NCI-H2081 (cell line): ENCODE measurements at places on chromosomes 13 and 19.
A peak's percentile ranks its signal among the peaks of the same experiment; 100 is the strongest.

DNA sequence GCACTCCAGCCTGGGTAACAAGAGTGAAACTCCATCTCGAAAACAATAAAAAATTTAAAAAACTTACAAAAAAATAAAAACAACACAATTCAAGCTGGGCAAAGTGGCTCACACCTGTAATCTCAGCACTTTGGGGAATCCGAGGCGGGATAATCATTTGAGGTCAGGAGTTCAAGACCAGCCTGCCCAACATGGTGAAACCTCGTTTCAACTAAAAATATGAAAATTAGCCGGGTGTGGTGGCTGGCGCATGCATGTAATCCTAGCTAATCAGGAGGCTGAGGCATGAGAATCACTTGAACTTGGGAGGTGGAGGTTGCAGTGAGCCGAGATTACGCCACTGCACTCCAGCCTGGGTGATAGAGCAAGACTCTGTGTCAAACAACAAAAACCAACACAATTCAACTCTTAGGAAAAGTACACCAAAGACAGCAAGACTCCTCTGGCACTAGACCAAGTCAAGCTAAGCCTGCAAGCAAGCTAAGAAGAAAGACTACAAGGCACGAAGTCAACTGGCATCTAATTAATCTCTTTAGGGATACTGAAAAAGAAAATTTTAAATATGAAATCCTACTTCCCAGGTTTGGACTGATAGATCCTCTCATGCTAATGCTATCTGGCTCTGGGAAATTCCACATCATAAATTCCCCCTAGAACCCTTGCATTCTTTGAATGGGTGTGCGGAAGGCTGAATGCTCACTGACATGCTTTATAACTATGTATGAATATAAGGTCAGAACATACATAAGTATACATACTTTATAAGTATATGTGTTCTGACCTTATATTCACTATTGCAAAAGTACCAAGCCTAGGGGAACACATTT is 7.9 kb downstream of the PBX4 start:
- no peak for DNase-seq

DNA sequence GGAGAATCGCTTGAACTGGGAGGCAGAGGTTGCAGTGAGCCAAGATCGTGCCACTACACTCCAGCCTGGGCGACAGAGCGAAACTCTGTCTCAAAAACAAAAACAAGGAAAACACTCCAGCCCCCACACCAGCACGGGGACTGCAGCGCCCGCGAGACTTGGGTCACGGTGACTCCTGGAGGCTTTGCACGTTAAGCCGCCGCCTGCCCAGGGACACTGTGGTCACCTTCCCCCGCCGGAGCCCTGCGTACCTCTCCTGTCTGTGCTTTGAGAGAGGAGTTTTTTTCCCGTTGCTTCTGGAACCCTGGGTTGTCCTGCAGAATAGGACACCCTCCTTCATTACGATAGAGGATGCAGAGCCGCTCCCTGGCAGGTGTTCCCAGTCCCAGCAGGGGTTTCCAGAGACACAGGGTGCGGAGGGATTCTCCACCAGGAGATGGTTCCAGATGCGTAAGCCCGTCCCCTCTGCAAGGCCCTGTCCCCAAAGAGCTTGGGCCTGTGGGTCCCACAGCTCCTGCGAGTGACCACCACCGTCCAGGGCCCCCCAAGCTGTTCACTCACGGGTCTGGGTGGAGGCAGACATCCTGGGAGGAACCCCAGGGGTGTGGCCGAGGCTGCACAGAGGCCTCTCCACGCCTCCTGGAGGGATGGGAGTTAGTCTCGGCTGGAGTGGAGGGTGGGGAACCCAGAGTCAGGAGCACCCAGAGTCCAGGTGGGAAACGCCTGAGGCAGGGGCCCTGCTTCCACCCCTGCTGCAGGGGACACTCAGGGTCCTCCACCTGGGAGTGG is 42.8 kb upstream of the NDUFS7 start:
- DNase-seq: no peak

GRCh38 chr19:43438291-43439031 is 23.8 kb downstream of the TEX101 start:
- no peak for DNase-seq

GRCh38 chr13:35841060-35841521 is 290.1 kb downstream of the DCLK1 start:
- no peak for DNase-seq

DNA sequence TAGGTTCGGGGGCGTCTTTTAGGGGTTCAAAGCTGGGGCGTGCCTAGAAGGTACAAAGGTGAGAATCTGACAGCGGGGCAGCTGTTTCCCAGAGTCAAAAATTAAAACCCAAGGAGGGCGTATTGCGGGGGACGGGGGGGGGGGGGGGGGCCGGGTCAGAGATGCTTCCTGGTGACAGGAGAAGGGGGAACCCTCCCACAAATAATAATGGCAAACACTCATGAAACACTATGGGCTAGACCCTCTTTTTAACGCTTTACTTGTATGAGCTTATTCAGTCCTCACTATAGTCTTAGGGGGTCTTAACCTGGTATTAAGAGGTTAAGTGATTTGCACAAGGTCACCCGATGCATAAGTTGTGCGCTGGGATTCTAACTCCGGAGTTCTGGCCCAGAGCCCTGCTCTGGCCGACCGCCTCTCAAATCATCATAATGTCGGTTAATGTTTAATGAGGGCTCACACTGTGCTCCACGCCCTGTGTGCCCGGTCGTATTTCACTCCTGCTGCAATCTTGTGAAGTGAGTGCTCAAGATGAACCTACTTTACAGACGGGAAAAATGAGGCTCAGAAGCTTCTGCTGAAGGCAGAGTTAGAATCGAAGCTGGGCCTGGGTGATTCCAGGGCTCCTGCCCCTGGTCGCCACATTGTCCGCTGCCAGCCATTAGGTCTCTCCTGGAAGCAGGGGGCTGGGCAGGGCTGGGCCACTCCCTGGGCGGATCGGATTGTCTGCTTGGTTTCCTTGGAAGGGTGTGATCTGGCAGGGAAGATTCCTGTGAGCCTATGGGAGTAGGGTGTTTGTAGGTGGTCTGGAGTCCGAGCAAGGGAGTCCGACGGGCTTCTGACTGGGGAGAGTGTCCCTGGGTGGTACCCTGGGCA is 964 bp downstream of the PAK4 start:
- no peak for DNase-seq

DNA sequence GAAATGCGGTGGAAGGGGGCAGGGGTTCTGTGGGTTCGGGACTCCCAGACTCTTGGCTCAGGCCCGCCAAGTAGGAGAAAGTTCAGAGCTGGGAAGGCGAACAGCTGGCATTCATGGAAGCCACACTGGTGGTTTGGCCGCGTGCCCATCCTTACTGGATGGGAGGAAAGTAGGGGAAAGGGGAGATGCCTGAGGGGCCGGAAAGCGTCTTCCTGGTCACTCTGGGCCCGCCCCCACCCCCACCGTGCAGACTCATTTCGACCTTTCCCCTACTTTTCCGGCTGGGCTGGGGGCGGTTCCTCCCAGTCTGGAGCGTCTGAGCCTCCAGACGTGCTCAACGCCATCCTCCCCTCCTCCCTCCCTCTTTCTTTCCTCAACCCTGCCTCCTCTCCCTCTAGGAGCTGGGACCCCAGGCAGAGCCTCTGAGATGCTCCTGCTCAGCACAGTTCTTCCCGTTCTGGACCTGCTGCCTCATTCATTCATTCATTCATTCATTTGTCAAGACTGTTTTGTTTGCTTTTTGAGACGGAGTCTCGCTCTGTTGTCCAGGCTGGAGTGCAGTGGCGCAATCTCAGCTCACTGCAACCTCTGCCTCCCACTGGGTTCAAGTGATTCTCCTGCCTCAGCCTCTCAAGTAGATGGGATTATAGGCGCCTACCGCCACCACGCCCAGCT is 3.5 kb downstream of the ANGPTL4 start:
- DNase-seq: no peak

GRCh38 chr13:81051873-81052272 is 710.9 kb upstream of the SPRY2 start:
- no peak for DNase-seq

GRCh38 chr13:110529522-110530311 is 31.8 kb downstream of the RAB20 start:
- no peak for DNase-seq

- no peak for DNase-seq
Measured at GRCh38 chr13:51997641-51998330, 13.5 kb downstream of the ATP7B start.

- no peak for DNase-seq
Measured at GRCh38 chr19:32875428-32875827, 5.9 kb upstream of the SLC7A9 start.

GRCh38 chr19:46373491-46374359 is 26.8 kb downstream of the PPP5C start:
- DNase-seq: peak; percentile 99

- peak; percentile 20 for DNase-seq
Measured at GRCh38 chr19:18612772-18613588, at the start of gene TMEM59L. Gene TMEM59L (plus strand): TSS chr19:18612870. CDS start chr19:18612959, 89 bp downstream.

- no peak for DNase-seq
Measured at GRCh38 chr19:10612499-10613119, 12.7 kb upstream of the SLC44A2 start.

GRCh38 chr13:105502193-105502592 is 1033.3 kb downstream of the EFNB2 start:
- no peak for DNase-seq
